ENCODE measurements at places on chromosomes 1 and 21. TPM values are rescaled to one million over a fixed set of nuclear protein-coding genes. Genes with fewer than 3 reads are reported as not detected.

The TAS1R1 gene
- not detected for total RNA-seq

The CSF3R gene
- not detected for total RNA-seq

The FCRL2 gene
- total RNA-seq: not detected

The SPATA46 gene
- total RNA-seq: not detected

The NIPAL3 gene
- total RNA-seq: 7.3 TPM

The EPHA2 gene
- 137 TPM for total RNA-seq

The INSRR gene
- total RNA-seq: not detected

The GLIS1 gene
- total RNA-seq: 0.05 TPM

The NR1I3 gene
- not detected for total RNA-seq

The PYHIN1 gene
- not detected for total RNA-seq

The DYNLT4 gene
- total RNA-seq: 0.20 TPM

The KIAA1614 gene
- total RNA-seq: 0.74 TPM

The PDC gene
- not detected for total RNA-seq

The ERG gene
- not detected for total RNA-seq

The KRTAP13-2 gene
- total RNA-seq: not detected

The PBX1 gene
- total RNA-seq: 15.9 TPM

The KCNQ4 gene
- 0.20 TPM for total RNA-seq

The BCL2L15 gene
- 0.38 TPM for total RNA-seq

The FTCD gene
- not detected for total RNA-seq

The KRTAP12-2 gene
- not detected for total RNA-seq

The DDR2 gene
- total RNA-seq: 0.21 TPM

The HPDL gene
- 3.6 TPM for total RNA-seq

The RBP7 gene
- 4.7 TPM for total RNA-seq

The IFNAR1 gene
- 21.9 TPM for total RNA-seq

The CCDC17 gene
- total RNA-seq: 0.14 TPM

The CTH gene
- 1.8 TPM for total RNA-seq

The FDPS gene
- 162 TPM for total RNA-seq

The SNX7 gene
- 27.3 TPM for total RNA-seq

The SH2D1B gene
- 0.13 TPM for total RNA-seq

The LRRC71 gene
- total RNA-seq: 0.14 TPM

The SF3B4 gene
- total RNA-seq: 122 TPM

The MX2 gene
- total RNA-seq: not detected

The TRIM58 gene
- not detected for total RNA-seq

The ZNF695 gene
- 2.9 TPM for total RNA-seq

The OR2M3 gene
- not detected for total RNA-seq

The PAQR6 gene
- 5.1 TPM for total RNA-seq

The KRTAP19-4 gene
- not detected for total RNA-seq

The ARL8A gene
- total RNA-seq: 49.9 TPM

The BRDT gene
- total RNA-seq: not detected

The NKAIN1 gene
- 1.1 TPM for total RNA-seq

The AADACL3 gene
- not detected for total RNA-seq

The FGR gene
- not detected for total RNA-seq

The AUNIP gene
- total RNA-seq: 7.8 TPM

The PRKCZ gene
- 9.6 TPM for total RNA-seq

The DMBX1 gene
- 1.1 TPM for total RNA-seq

Data from A549 treated with Mapracorat at 1 μM for 4 hours (cell line).